ENCODE measurements at places on chromosomes 16 and 17.

GRCh38 chr16:28098171-28098958 lies 34.9 kb upstream of the GSG1L start:
- DNase-seq = no peak

DNA sequence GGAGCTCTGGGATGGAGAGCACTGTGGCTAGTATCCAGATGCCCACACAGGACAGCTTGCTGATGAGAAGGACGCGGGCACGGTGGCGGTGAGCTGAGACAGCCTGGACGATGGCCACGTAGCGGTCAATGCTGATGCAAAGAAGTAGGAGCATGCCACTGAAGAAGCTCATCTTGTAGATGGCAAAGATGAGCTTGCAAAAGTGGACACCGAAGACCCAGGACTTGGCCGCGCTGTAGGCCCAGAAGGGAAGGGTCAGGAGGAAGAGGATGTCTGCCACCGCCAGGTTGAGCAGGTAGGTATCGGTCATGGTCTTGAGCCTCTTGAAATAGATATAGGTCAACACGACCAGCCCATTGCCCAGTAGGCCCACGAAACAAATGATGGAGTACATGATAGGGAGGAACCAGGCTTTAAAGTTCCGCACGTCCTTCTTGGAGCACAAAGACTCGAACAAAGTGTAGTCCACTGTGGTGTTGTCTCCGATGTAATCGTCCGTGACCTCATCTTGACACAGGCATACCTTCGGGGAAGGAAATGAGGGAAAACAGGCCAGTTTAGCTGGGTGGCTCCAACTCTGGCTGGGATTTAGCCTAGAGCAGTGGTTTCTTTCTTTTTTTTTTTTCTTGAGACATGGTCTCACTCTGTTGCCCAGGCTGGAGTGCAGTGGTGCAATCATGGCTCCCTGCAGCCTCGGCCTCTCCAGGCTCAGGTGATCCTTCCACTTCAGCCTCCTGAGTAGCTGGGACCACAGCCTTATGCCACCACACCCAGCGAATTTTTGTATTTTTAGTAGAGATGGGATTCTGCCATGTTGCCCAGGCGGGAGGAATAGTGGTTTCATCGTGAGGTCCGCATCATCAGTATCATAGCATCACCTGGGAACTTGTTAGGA lies 9.7 kb downstream of the CCR7 start:
- DNase-seq = no peak

DNA sequence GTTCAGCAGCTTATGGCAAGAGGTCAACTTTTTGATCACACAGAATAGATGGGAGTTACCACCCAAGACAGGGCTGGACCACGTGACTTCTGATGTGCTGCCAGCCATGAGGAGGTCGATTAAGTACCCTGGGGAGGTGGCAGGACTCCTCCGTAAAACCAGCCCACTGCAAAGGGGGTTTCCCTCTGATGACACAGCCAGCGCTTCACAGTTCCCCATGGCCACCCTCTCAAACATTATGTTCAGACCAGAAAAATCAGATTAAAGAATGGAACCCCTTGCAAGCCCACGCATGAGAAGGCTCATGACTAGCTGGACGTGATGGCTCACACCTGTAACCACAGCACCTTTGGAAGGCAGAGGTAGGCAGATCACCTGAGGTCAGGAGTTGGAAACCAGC lies 222.9 kb downstream of the CPPED1 start:
- DNase-seq = no peak

GRCh38 chr17:1179818-1180742 lies at the start of gene ABR:
ABR (minus strand) TSS chr17:1179981; CDS start chr17:1179727, 254 bp downstream.
- DNase-seq = no peak

- no peak for DNase-seq
These were observed 49.8 kb downstream of the CDH1 start for GRCh38 chr16:68786685-68787418.

GRCh38 chr17:50051082-50051576 lies 4.8 kb upstream of the ITGA3 start:
- no peak for DNase-seq

GRCh38 chr17:60971515-60972369 lies 294.1 kb downstream of the BCAS3 start:
- DNase-seq = peak; percentile 14

DNA sequence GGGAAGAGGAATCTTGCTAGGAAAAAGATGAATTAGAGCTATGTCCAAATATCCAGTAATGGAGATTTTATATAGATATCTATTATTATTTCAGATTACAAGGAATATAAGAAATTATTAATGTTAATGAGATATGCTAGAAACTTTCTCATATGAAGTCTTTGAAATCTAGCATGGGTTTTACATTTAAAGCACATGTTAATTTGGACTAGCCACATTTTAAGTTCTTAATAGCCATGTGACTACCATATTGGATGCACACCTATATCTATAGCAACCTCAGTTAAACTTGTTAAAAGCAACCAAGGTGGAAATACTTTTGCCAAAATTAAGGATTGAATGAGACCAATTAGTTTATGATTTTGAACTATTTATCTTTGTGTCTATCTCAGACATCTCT lies 86.7 kb upstream of the CNTNAP4 start:
- DNase-seq = no peak

DNA sequence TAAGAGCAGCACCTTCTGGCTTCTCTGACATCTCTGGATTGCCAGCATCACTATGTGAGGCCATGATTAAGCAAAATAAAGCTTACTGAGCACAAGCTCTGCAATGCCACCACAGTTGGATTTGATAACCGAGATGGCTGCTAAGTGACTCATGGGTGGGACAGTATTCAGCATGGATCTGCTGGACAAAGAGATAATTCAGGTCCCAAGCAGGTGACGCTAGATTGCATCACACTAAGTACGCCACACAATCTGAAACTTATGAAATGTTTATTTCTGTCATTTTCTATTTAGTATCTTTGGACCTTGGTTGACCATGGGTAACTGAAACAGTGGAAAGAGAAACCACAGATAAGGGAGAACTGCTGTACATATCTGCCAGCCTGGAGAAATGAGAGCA lies 27.4 kb downstream of the CDRT15 start:
- no peak for DNase-seq

GRCh38 chr16:62615526-62615925 lies 579.3 kb upstream of the CDH8 start:
- DNase-seq = no peak

GRCh38 chr16:58333985-58334384 lies 39.2 kb upstream of the PRSS54 start:
- no peak for DNase-seq

GRCh38 chr17:13888056-13888609 lies 181.2 kb upstream of the COX10 start:
- no peak for DNase-seq

- no peak for DNase-seq
These were observed 2.3 kb downstream of the LIMD2 start for GRCh38 chr17:63697341-63698286.

GRCh38 chr16:4375717-4376116 lies 4.1 kb downstream of the VASN start:
- no peak for DNase-seq

DNA sequence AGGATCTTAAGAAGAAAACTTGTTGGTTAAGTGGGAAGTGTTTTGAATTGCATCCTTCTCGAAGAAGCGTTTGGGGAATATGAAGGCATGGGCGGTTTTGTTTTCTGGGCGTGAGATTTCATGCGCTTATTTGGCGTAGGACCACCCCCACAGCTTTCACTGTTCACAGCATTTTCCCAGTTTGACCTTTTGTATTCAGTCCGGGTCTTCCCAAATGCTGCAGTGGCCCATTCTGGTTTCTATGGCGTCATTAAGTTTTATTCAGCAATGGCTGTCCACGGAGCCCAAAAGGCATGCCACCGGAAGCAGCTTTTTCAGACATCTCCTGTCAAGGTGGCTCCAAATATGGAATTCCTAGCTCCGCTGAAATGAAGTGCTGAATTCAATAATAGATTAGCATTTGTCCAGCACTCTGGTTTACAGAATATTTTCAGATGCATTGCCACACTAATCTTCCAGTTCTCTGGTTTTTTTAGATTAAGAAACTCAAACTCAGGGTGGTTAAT lies 90.6 kb upstream of the FBXO47 start:
- no peak for DNase-seq

DNA sequence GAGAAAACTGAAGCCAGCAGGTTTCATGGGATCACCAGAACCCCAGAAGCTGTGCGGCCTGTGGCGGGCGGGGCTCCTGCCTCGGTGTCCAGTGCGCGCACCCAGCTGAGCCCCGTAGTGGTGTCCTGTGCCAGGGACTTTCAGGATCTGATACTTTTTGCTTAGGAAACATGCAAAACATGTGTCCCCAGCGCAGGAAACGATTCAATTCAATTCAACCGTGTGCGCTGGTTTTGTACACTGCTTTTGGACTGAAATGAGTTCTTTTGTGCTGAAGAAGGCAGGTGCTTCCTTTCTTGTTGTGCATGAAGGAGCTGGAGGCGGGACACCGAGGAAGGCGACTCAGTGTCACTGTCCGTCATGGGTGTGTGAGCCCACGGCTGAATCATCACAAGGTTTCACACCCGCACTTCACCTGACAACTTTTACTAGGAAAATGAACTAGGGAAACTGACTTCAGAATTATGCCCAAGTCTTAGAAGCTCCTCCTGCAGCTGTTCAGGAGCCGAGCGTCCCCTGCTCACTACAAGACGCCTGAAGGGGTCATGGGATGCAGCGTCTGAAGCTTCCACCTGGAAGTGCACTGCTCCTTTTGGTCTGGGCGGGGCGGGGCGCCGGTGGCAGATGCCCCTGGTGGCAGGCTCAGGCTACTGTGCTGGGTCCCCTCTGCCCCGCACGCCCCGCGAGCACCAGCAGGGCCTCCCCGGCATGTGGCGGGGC lies 31.4 kb upstream of the ZNF750 start:
- DNase-seq = no peak

DNA sequence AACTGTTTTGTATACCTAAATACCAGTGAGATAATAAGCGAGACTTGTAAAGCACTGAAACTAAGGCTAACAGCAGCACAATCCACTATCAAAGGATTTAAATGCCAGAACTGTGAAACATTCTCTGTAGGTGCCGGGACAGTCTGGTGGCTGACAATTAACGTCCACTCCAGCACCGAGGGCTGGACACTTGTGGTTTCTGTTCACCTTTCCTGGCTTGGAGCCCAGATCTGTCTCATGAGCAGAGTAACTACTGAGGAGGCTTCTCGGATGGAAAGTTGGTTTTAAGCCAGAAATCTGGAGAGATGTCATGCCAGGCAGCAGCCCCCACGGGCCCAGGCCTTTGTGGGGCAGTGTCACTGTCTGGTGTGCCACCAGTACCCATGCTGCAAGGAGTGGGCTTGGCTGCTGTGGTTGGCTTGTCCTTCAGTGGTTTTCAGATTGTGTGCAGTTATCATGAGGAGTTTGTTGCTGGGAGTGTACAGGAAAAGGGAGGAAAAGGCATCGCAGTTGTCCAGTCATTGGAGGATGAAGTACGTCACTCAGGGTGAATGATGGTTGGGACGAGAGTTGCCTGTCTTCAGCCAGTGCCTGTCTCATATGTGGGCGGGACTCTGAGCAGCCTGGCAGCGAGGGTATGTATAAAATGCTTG lies 35.5 kb downstream of the UBN1 start:
- DNase-seq = no peak

DNA sequence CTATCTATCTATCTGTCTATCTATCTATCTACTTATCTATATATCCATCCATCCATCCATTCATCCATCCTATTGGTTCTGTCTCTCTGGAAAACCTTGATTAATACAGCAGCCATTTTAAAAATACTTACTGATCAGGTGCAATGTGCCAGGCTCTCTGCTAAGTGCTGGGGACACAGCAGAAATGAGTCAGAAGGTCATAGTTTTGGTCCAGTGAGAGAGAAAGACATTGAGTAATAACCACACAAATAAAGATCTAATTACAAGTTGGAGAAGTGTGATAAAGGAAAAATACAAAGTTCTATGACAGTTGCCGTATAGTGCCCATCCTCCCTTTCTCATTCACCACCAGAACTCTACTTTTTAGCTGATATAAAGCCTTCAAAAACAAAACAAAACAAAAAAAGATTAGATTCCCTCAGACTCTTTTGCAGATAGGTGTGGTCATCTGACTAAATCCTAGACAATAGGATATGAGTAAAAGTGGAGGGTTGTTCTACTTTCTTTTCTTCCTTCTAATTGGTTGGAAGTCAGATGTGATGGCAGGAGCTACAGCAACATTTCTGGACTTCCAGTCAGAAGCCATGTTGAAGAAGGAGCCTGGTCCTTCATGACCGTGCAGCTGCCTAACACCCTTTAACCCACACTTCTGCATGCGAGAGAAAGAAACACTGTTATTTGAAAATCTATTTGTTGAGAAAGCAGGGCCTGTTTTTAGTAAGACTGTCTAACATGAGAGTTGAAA lies 72.0 kb upstream of the TOX3 start:
- no peak for DNase-seq

- no peak for DNase-seq
These were observed 104.5 kb downstream of the RMI2 start for GRCh38 chr16:11449716-11450115.

- DNase-seq = no peak
These were observed 8.4 kb downstream of the DBNDD1 start for GRCh38 chr16:90010676-90011507.

- DNase-seq = peak; percentile 73
These were observed 8.4 kb downstream of the NDUFAB1 start for GRCh38 chr16:23587726-23588125.

DNA sequence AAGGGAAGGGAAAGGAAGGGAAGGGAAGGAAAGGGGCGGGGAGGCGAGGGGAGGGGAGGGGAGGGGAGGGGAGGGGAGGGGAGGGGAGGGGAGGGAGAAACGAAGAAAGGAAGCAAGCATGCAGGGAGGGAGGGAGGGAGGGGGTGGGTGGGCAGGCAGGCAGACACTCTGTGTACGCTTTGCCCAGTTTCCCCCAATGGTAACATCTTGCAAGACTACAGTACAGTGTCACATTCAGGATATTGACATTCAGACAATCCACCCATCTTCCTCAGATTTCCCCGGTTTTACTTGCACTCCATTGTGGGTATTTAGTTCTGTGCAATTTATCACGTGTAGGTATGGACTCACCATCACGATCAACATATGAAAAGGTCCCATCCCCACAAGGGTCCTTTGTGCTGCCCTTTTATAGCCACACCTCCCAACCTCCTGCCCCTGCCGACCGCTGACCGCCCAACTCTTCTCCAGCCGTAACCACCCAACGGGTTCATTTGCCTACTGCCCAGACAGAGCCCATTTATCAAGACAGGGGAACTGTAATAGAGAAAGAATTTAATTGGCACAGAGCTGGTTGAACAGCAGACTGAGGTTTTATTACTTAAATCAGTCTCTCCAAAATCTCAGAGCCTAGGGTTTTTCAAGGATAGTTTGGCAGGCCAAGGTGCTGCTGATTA lies 91.4 kb upstream of the FA2H start:
- no peak for DNase-seq

DNA sequence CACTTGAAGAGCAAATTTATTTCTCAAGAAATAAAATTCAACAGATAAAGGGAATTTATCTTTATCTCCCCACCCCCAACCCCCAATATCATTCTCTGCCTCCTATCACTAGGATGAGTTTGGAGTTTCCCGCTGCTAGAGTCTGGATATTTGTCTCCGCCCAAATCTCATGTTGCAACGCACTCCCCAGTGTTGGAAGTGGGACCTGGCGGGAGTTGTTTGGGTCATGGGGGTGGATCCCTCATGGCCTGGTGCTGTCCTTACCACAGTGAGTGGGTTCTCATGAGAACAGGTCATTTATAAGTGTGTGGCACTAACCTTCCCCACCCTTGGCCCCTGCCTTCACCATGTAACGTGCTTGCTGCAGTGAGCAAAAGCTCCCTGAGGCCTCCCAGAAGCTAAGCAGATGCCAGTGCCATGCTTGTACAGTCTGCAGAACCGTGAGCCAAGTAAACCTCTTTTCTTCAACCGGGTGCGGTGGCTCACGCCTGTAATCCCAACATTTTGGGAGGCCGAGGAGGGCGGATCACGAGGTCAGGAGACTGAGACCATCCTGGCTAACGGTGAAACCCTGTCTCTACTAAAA lies 6.5 kb downstream of the CEP20 start:
- DNase-seq = no peak

- DNase-seq = no peak
These were observed 83.5 kb downstream of the MARCHF10 start for GRCh38 chr17:62724398-62725146.
